Fibroblast of lung (primary cell): ENCODE measurements at places on chromosomes 5 and 9.

DNA sequence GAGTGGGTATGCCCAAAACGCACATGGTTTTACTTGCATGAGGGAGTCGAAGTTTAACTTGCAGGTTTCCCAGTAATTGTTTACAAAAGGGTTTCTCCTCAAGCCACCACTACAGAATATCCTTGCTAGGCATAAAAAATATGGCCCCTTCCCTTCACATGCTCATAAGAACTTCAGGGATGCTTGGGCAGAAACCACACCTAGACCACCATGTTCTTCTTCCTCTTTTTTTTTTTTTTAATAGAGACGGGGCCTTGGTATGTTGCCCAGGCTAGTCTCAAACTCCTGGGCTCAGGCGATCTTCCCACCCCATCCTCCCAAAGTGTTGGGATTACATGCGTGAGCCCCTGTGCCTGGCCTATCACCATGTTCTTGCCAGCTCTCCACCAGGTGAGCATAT, 18.6 kb upstream of the PLIN2 start:
- H3K36me3 ChIP-seq = no peaks in the 10 kb centered on the region
- H3K27me3 ChIP-seq = no peaks in the 10 kb centered on the region
- H3K27ac ChIP-seq = no peak overlapping the region
- peaks cover 2% of the 10 kb centered on the region for H3K4me1 ChIP-seq
- no peak for DNase-seq

DNA sequence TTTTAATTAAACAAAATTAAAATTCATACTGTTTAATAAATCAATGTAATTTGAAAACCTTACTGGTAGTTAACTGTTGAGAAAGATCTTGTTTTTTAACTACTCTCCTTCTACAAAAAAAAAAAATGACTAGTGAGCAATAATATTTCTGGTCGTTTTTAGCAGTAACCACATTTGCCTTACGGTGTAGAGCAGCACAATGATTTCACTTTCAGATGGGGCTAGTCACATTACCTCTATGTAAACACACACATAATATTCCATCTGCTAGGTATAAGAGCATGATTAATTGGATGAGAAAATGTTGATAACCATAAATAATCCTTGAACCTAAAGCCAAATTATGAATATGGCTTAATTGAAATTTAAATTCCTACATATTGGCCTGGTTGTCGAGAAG, 198.1 kb downstream of the CHSY3 start:
- no peaks in the 10 kb centered on the region for H3K36me3 ChIP-seq
- H3K4me1 ChIP-seq = no peaks in the 10 kb centered on the region
- H3K4me3 ChIP-seq = no peak overlapping the region
- no peak overlapping the region for H3K27ac ChIP-seq
- no peak for DNase-seq
- H3K27me3 ChIP-seq = no peaks in the 10 kb centered on the region

- no peak for DNase-seq
- no peaks in the 10 kb centered on the region for H3K4me1 ChIP-seq
- H3K4me3 ChIP-seq = no peak overlapping the region
- no peaks in the 10 kb centered on the region for H3K36me3 ChIP-seq
Observed at GRCh38 chr5:119820608-119821007, 191.2 kb downstream of the FAM170A start.

- DNase-seq = no peak
- H3K4me1 ChIP-seq = no peaks in the 10 kb centered on the region
- H3K27me3 ChIP-seq = no peaks in the 10 kb centered on the region
- H3K27ac ChIP-seq = no peak overlapping the region
Observed at GRCh38 chr5:171840711-171841522, 55.3 kb downstream of the SMIM23 start.

DNA sequence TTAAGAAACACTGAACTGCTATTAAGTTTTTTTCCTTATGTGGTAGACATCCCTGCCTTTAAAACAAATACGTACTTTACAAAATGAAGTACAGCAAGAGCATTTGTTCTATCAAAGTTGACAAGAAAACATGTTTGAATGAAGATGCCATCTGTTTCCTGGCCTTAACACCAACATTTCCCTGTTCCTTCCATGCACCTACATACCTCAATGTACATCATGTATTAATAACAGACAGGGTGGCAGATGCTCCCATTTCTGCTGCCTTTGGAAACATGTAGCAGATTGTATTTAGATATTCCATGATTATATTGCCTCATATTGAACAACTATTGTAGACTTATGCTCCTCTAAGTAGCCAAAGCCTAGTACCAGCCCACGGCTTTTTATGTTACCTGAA, 104.4 kb downstream of the PJA2 start:
- H3K4me3 ChIP-seq = no peak overlapping the region
- H3K36me3 ChIP-seq = no peaks in the 10 kb centered on the region
- no peaks in the 10 kb centered on the region for H3K4me1 ChIP-seq
- H3K27me3 ChIP-seq = peaks cover 3% of the 10 kb centered on the region

GRCh38 chr9:81479573-81479972, 209.8 kb downstream of the TLE1 start:
- no peaks in the 10 kb centered on the region for H3K4me1 ChIP-seq
- no peak overlapping the region for H3K27ac ChIP-seq
- H3K36me3 ChIP-seq = no peaks in the 10 kb centered on the region
- no peak overlapping the region for H3K4me3 ChIP-seq
- DNase-seq = no peak

GRCh38 chr9:125992557-125992956, 245.4 kb downstream of the PBX3 start:
- no peak for DNase-seq
- no peak overlapping the region for H3K4me3 ChIP-seq
- no peak overlapping the region for H3K27ac ChIP-seq
- H3K4me1 ChIP-seq = no peaks in the 10 kb centered on the region
- no peaks in the 10 kb centered on the region for H3K27me3 ChIP-seq
